ENCODE measurements at places on chromosomes 7 and 10. TPM values are rescaled to one million over a fixed set of nuclear protein-coding genes. Genes with fewer than 3 reads are reported as not detected.
A peak's percentile ranks its signal among the peaks of the same experiment; 100 is the strongest.

The ABHD11 gene
- total RNA-seq, result 6.5 TPM

DNA sequence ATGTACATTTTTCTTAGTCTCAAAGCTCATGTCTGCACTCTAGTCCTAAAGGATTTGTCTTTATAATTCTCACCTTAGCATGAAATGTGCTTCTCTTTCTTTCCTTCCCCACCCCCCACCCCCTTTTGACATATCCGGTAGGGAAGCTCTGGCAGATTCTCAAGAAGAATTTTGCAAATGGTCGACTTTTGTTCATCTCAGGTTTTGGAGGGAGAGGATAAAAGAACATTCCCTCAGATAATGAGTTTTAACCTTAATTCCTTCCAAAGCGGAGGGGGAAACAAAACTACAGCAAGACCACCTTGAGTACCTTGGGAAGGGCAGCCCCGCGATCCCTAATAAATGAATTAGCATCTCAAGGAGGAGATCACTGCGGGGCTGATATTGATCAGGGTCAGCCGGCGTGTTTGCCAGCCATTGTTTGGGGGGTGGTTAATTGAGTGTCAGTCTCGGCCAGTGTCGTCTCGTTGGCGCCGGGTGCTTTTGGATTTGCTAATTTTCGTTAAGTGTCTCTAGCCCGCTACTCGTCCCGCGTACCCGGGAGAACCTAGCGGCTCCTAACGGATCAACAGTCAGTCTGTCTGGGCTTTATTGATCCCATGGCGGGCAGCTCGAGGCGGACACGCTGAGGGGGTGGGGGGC, 874 bp upstream of the BAMBI start:
- DNase-seq, result no peak

GRCh38 chr7:79386688-79387422, 66.6 kb downstream of the MAGI2 start:
- DNase-seq, result peak; percentile 29

DNA sequence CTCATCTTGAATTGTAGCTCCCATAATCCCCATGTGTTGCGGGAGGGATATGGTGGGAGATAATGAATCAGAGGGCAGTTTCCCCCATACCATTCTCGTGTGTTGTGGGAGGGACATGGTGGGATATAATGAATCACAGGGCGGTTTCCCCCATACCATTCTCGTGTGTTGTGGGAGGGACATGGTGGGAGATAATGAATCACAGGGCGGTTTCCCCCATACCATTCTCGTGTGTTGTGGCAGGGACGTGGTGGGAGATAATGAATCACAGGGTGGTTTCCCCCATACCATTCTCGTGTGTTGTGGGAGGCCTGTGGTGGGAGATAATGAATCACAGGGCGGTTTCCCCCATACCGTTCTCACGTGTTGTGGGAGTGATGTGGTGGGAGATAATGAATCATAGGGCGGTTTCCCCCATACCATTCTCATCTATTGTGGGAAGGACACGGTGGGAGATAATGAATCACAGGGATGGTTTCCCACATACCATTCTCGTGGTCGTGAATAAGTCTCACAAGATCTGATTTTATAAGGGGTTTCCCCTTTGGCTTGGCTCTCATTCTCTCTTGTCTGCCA, 271.0 kb downstream of the MAD1L1 start:
- peak; percentile 57 for DNase-seq

The GPR15LG gene
- 0.53 TPM for total RNA-seq

DNA sequence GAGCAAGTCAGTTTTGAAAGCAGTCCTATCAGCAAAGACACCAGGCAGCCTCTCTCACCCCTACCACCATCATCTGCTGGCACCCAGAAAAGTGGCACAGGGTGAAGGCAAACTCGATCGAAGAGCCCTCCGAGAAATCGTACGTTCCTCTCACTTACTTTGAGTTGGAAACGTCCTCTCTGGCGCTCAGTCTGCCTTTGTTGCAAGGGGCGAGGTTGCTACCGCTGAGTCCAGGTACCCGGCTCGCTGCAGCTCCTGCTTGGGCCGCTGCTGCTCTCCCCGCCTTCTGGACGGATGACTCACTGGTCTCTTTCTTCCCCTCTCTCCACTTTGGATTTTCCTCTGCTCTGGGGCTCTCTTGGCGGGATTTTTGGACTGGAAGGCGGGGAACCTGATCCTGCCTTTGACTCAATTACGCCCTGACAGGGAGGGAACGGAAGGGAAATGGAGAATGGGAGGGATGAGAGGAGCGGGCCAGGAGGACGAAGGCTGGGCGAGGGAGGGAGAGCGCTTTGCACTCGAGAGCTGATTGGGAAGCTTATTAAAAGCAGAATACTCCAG, at the start of gene PTN:
Gene PTN (minus strand): TSS at position 453 of the 561 bp plus-strand sequence. CDS start 88,760 bp downstream, outside the sequence.
- DNase-seq, result peak; percentile 43

- no peak for DNase-seq
Measured at GRCh38 chr7:17037356-17037755, 155.6 kb upstream of the AGR3 start.

DNA sequence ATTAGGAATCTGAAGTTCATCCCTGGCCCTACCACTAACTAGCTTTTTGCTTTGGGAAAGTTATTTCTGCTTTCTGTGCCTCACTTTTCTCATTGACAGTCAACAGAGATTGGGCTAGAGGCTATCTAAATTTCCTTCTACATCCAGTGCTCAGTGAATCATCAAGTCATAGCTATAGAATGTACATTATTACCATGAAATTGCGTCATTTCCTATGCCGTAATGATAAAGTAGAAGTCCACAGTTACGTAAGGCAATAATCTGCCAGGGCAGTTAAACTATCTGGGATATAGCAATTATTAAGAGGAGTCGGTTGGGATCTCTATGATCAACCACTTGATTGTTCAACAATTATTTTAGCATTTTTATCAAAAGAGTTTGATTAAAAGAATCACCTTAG, 64.4 kb downstream of the ITGB8 start:
- DNase-seq, result peak; percentile 85

The JCAD gene
- total RNA-seq, result not detected

Measured in bronchial epithelial cell (primary cell).